Stimulated activated CD4-positive, alpha-beta T cell treated with anti-CD3 and anti-CD28 coated beads, Interleukin-1b, Interleukin-23, amount 100 ng/mL, for 1 hour (primary cell): ENCODE measurements at places on chromosomes 13 and 19.

GRCh38 chr19:42989851-42990250 lies 36.4 kb downstream of the PSG11 start:
- DNase-seq = no peak

DNA sequence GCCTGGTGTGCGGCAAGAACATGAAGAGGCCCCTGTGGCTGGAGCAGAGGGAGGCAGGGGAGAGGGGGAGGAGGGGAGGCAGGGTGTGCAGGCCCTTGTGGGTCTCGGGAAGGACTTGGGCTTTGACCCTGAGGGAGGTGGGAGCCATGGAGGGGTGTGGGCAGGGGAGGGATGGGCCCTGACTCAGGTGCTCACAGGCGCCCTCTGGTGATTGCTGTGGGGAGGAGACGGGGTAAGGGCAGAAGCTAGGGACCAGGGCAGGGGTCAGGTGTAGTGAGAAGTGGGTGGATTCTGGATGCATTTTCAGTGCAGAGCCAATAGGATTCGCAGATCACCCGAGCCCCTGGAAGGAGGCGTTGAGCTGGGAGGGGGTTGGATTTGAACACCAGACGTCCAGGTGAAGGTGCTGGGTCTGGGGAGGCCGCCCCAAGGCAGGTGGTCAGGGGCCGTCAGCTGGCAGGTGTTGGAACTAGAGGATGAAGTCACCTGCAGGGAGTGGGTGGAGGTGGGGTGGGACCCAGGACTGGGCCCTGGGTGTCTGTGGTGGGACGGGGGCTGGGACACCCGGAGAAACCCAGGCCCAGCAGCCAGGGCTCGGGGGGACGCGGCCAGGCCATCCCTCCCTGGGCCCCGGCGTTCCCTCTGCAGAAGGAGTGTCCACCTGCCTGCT lies 185.4 kb downstream of the KDM4B start:
- no peak for DNase-seq

DNA sequence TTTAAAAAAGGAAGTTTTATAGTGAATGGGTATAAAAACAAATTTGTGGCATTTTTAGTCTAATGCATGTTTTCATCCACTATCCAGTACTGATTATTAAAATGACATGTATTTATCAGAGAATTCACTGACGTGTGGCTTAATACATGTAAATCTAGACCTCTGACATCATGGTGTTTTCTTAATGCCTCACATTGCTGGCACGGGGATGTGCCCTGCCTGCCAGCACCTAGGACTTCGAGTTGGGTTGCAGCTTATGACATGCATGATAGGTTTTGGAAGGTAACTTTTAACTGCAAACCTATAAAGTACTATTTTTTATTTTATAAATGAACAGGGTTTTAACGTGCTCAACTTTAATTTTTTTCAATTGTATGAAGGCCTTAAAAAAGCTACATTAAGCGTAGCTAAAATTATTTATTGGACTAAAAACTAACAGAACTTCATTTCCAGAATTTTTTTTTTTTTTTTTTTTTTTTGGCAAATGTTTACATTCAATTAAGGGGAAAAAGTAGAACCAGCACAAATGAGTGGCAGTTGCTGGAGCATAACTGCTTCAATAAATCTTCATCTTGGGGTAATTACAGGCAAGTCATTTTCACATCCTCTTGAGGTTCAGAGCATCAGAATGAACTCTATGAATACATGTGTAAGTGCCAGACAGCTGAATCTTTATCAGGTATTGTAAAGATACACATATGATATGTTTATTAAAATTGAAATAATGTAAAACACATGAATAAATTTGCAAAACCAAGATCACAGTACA lies 16.3 kb downstream of the METTL21C start:
- DNase-seq = no peak

DNA sequence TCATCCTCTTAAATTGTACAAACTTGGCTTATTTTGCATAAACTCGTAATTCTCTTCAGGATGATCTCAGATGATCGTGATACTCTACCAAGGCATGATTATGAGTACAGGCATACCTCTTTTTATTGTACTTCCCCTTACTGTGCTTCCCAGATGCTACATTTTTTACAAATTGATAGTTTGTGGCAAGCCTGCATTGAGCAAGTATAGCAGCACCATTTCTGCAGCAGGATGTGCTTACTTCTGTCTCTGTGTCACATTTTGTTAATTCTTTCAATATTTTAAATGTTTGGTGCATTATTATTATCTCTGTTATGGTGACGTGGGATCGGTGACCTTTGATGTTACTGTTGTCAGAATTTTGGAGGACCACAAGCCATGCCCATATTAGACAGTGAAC lies 752.3 kb downstream of the PCDH9 start:
- no peak for DNase-seq

DNA sequence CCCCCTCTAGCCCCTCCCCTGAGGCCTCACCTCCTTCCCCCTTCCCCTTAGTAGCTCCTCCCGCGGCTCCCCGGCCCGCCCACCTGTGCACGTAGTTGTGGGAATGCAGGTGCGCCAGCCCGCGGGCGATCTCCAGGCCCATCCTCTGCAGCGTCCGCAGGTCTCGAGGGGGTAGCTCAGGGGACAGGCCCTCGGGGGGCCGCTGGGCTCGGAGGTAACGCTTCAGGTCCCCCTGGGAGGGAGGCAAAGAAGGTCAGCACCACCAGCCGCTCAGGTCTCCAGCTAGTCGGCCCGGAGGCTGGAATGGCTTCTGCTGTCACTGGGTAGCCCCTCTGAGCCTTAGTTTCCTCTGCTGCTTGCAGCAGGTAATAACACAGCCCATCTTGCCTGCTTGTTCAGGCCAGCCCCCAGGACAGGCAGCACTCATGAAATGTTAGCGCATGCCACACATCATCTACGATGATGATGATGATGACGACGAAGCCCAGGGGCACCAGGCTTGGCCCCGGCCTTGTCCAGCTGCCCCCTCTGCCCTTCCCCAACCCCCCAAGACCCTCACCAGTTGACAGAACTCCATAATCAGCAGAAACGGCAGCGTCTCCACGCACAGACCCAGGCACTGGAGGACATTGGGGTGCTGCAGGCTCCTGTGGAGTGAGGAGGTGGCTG lies 9.2 kb downstream of the LMTK3 start:
- DNase-seq = no peak

DNA sequence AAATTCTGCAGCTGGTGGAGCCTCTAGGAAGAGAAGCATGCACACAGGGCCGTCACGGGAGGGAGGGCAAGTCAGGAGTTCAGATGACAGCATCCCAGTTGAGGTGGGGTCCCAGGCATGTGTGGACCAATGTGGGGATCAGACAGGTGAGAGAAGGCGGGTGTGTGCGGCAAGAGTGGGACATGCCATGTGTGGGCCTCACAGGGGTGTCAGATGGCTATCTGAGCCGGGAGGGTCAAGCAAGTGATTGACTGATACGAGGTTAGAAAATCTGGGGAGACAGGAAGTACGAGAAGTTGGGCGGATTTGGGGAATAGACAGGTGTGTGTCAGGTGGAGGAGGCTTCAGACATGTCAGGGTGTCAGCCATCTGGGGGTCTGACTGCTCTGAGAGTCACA lies 8.9 kb downstream of the RASGRP4 start:
- no peak for DNase-seq

DNA sequence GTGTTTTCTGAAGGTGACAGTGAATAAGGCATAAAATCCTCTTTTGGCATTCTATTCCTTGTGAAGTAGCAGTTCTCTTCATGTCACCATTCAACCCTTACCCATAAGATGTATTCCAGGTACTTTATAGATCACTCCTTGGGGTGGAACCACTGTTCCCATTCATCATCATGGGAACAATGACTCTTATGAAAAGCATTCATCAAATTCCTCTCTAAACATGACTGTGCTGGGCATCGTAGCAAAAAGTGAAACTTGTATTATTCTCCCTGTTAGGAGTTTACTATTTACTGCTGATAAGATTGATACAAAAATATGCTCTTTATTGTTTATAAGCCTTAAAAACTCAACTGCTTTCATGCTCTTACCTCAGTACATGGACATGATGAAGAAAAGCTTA lies 793.4 kb downstream of the LIG4 start:
- DNase-seq = no peak

DNA sequence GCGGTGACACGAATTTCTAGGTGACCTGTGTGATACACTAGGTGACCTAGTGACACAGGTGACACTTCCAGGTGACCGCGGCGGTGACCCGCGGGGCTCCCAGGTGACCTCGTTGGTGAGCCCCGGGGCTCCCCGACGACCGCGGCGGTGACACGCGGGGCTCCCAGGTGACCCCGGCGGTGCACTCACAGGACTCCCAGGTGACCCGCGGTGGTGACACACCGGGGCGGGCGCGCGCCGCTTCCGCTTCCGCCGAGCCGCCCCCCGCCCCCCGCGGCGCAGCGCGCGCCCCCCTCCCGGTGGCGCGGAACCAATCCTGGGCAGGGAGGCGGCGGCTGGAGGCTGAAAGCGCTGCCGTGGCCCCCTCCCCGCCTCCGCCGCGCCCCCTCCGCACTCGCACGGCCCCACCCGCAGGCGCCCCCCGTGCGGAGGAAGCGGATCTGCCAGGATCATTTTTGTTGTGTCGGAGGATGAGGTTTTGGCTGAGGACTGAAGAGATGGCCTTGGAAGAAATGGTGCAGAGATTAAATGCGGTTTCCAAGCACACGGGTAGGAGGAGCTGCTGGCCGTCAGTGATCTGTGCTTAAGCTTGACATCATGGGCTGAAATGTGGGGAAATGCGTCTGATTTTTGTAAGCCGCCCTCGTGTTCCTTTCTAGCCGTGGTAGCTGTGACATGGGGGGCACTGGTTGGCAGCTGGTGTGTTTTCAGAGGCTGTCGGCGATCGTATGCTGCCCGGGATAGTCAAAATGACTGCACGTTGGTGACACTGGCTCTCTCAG lies at the start of gene MCF2L:
Gene MCF2L, plus strand, starts transcription at position 305 of the 782 bp plus-strand sequence. Its CDS starts 166 bp downstream, at position 471.
- DNase-seq = peak; percentile 24

- no peak for DNase-seq
These were observed 16.6 kb downstream of the PGPEP1 start for GRCh38 chr19:18357041-18357440.

DNA sequence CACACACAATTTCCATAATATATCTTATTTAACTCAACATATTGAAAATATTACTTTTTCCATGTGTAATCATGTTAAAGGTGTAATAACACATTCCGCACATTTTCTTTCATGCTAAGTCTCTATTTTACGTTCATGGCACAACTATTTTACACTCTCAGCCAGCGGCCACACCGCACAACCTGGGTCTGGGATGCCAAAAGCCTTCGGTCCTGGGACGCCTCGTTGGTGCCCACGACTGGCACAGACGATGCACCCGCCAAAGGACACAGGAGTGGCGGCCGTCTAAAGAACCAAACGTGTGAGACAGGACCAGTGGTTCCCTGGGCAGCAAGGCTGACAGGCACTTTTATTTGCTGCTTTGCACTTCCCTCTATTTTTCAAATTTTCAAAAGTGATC lies 10.0 kb upstream of the PROZ start:
- DNase-seq = no peak

GRCh38 chr13:24381541-24382265 lies 72.3 kb downstream of the C1QTNF9 start:
- no peak for DNase-seq

GRCh38 chr19:33062902-33063301 lies 1.8 kb downstream of the RHPN2 start:
- no peak for DNase-seq

- peak; percentile 68 for DNase-seq
These were observed 3.5 kb downstream of the RASA3 start for GRCh38 chr13:114128624-114129522.

- DNase-seq = no peak
These were observed 4.7 kb upstream of the KBTBD7 start for GRCh38 chr13:41199079-41199478.

GRCh38 chr19:42132030-42132628 lies at the start of gene POU2F2:
Gene POU2F2 (minus strand): TSS chr19:42132446. CDS start chr19:42132411, 35 bp downstream.
- peak; percentile 67 for DNase-seq

- DNase-seq = no peak
These were observed 97.3 kb downstream of the CACNA1A start for GRCh38 chr19:13408889-13409518.

GRCh38 chr13:97004886-97005285 lies 10.6 kb upstream of the OXGR1 start:
- DNase-seq = no peak

DNA sequence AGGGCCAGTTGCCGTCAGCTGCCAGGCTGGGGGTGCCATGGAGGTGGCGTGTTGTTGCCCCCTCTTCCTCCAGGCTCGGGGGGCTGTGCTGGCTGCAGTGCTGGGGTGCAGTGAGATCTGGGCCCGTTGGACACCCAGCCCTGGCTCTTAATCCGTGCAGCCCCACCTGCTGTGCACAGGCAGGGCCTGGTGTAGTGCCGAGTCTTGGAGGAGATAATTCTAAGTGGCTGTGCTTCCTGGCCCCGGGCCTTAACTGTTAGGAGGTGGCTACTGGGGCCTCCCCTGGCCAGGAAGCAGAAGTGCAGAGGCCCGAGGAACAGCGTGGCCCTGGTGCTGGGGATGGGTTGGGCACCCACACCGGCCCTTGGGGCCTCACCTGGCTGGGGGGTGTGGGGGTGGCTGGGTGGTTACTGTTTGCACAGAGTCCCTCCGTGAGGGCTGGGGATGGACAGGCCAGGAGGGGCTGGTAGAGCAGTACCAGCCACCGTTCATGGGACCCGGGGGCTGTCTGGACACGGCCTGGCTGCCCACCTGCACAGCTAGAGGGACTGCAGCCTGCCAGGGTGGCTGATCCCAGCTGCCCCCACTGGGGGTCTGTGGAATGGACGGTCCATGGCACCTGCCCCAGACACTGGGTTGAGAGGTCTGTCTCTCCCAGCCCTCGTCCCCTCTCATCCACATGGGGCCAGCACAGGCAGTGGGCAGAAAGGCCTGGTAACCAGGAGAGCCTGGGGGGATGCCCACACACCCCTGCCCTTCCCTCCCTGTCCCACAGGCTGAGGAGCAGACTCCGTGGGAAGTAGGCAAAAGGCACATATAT lies 3.3 kb downstream of the GPX4 start:
- no peak for DNase-seq

- no peak for DNase-seq
These were observed 36.7 kb upstream of the DOCK9 start for GRCh38 chr13:99014522-99014921.

DNA sequence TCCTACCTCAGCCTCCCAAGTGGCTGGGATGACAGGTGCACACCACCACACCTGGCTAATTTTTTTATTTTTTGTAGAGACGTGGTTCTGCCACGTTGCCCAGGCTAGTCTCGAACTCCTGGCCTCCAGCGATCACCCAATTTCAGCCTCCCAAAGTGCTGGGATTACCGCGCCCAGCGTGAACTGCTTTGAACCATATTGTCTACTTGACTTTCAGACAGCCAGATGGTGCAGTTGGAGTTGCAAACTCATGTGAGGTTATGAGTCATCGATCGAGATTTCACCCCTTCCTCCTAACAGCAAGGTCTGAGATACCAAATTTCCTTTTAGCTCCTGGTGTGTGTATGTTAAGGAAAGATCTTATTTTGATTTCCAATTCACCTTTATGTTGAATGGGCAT lies 2.7 kb downstream of the SLC27A1 start:
- DNase-seq = no peak
